ENCODE measurements at places on chromosomes 5 and 9.

DNA sequence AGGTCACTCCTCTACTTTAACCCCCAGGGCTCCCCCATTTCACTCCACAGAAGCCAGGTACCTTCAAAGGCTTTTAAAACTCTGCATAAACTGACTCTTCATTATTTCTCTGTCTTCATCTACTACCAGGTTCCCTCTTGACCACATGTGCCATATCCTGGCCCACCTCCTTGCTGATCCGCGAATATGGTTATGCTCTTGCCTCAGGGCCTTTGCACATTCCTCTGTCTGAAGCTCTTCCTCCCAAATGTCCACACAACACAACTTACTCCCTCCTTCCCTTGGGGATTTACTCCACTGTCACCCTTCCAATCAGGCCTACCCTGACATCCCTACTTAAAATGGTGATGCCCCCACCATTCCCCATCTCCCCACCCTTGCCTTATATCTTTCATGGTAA lies 134.6 kb upstream of the ANKRD55 start:
- DNase-seq = no peak

DNA sequence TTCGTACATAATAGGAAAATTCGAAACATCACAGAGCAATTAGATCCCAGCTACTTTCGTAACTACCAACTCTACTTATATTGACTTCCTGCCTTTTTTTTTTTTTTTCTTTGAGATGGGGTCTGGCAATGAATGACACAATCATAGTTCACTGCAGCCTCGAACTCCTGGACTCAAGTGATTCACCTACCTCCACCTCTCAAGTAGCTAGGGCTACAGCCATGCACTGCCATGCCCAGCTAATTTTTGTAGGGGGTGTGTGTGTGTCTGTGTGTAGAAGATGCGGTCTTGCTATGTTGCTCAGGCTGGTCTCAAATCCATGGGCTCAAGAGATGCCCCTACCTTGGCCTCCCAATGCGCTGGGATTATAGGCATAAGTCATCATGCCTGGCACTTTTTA lies 5.8 kb upstream of the PAIP2 start:
- no peak for DNase-seq

DNA sequence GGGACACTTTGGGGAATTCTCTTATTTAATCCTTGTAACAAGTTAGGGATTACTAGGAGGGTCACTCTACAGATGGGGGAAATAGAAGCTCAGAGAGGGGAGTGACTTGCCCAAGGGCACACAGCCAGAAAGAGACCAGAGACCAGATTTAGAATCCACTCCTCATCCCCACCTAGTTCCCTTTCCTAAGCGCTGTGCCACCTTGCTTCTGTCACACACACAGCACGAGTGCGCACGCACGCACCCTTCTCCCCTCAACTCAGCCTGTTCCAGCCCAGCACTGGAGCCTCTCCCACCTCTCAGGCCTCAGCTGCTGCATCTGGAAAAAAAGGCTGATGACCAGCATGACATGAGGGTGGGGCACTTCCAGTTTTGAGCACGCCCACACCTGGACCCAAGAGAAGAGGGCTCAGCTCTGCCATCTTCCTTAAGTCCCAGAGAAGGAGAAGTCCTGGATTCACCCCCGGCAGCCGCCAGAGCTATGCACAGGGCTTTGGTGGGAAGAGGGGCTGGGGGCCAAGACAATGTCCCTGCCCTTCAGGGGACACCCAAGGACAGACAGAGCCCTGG lies 18.5 kb downstream of the NR5A1 start:
- DNase-seq = no peak

- DNase-seq = no peak
These were observed 12.3 kb upstream of the DPM2 start for GRCh38 chr9:127949827-127950512.

DNA sequence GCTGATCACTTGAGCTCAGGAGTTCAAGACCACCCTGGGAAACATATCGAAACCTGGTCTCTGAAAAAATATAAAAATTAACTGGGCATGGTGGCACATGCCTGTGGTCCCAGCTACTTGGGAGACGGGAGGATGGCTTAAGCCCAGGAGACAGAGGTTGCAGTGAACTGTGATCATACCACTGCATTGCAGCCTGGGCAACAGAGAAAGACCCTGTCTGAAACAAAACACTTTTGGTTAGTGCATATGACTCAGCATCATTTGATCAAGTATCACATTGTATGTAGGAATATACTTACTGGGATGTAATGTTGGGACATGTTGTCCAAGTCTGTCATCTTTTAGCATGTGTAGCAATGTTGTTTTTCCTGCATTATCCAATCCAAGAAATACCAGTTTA lies 12.0 kb downstream of the SAR1B start:
- no peak for DNase-seq

- no peak for DNase-seq
These were observed 138.7 kb upstream of the EFNA5 start for GRCh38 chr5:107809201-107810034.

GRCh38 chr9:127796852-127797370 lies 5.8 kb upstream of the FPGS start:
- no peak for DNase-seq
